ENCODE measurements at places on chromosomes 16 and 17. TPM values are rescaled to one million over a fixed set of nuclear protein-coding genes. Genes with fewer than 3 reads are reported as not detected.

Gene TAT
- total RNA-seq, result not detected

- H3K4me1 ChIP-seq, result no peaks in the 10 kb centered on the region
- H3K4me3 ChIP-seq, result peak overlapping the region; percentile 87
- H3K36me3 ChIP-seq, result peaks cover 2% of the 10 kb centered on the region
- DNase-seq, result no peak
- peaks cover 46% of the 10 kb centered on the region for H3K27me3 ChIP-seq
- H3K27ac ChIP-seq, result no peak overlapping the region
Observed at GRCh38 chr17:8074554-8074953, 13.0 kb downstream of the ALOX12B start.

DNA sequence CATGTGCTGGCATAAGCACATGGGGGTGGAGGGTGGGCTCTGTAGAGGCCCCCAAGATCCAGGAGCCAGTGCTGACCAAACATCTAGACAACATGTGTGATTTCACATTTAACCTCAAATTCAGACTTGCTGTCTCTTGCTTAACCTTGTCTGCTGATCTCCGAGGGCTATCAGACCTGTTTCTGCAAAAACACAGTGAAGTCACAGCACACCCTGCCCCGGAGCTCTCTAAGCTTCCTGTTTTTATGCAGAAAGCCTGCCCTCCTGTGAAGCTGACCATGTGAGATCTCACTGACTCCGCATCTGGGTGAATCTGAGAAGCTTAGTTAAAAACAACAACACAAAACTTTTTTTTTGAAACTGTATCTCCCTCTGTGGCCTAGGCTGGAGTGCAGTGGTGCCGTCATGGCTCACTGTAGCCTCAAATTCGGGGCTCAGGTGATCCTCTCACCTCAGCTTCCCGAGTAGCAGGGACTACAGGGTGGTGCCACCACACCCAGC is 6.6 kb upstream of the DPEP2 start:
- H3K27me3 ChIP-seq, result no peaks in the 10 kb centered on the region
- H3K4me1 ChIP-seq, result peaks cover 5% of the 10 kb centered on the region
- no peaks in the 10 kb centered on the region for H3K36me3 ChIP-seq
- H3K4me3 ChIP-seq, result no peak overlapping the region

DNA sequence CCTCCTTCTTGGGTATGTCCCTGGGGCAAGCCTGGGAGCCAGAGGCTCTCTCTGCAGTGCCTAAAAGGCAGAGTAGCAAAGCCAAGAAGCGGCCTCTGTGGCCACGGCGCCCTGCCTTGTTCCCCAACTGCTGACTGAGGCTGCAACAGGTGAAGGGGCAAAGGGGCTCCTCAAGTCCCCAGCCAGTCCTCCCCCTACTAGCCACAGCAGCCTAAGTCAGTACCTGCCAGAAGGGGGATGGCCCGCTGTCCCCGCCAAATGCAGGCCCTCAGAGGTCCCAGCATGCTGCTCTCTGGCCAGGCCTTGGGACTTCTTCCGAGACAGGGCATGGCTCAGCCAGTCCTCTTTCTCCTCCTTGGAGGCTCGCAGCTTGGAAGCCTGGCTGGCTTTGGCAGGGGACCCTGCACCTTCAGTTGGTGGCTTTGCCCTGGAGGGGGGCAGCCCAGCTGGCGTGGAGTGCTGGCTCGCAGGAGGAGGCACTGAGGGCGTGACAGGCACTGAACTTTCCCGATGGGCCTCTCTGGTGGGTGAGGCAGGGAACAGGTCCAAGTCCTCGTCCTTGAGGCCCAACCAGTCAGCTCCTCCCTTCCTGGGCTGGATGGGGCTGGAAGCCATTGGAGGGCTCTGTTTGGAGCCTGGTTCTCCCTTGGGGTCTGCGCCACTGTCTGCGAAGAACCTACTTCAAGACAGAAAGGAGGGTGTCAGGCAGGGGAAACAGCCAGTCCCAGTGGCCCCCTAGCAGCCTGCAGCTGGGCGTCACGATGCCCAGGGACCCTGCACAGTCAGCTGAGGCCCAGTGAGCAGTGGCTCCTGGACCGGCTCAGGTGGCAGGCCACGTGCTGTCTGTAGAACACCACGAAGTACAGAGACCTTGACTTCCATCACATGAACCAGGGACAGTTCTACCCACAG is 17.6 kb downstream of the FBF1 start:
- no peak overlapping the region for H3K4me3 ChIP-seq
- no peak for DNase-seq

DNA sequence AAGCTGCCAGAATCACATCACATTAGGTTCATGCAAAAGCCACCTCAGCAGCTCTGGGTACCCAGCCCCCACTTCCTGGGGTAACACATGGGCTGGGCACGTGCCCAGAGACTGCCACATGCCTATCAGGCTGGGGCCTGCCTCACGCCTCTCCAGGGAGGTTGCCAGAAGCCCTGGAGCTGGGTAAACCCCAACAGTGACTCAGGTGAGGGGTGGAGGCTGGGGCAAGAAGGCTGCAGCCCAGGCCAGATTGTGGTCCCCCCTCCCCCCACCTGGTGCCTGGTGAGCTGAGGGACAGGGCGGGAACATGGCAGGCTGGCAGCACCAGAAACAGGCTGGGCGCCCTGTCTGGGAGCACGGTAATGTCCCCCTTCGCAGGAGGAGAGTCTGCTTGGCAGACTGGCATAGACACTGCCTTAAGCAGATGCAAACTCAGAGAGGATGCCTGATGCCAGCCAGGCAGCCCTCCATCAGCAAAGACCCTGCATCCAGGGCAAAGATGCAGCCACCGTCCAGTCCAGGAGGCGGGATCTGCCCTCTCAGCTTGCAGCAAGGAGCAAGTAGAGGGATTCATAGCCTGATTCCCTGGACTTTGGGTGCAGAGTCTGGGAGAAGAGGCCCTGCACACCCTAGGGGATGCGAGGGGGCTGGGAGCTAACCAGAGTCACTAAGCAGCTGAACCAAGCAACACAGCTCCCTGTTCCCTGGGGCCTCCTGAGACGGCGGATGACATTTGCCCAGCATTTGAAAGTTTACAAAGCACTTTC is 28.8 kb downstream of the NGFR start:
- peak; percentile 29 for DNase-seq
- no peaks in the 10 kb centered on the region for H3K27me3 ChIP-seq
- no peak overlapping the region for H3K4me3 ChIP-seq
- no peak overlapping the region for H3K27ac ChIP-seq

GRCh38 chr17:61510237-61510636 is 58.0 kb downstream of the TBX4 start:
- H3K27me3 ChIP-seq, result no peaks in the 10 kb centered on the region
- H3K4me1 ChIP-seq, result no peaks in the 10 kb centered on the region
- H3K4me3 ChIP-seq, result no peak overlapping the region
- no peaks in the 10 kb centered on the region for H3K36me3 ChIP-seq
